Stimulated activated CD4-positive, alpha-beta T cell treated with anti-CD3 and anti-CD28 coated beads, Interleukin-15, amount 100 ng/mL, for 24 hours (primary cell): ENCODE measurements at places on chromosomes 7 and 10.

- DNase-seq = no peak
Measured at GRCh38 chr7:33825644-33826043, 79.7 kb upstream of the BMPER start.

DNA sequence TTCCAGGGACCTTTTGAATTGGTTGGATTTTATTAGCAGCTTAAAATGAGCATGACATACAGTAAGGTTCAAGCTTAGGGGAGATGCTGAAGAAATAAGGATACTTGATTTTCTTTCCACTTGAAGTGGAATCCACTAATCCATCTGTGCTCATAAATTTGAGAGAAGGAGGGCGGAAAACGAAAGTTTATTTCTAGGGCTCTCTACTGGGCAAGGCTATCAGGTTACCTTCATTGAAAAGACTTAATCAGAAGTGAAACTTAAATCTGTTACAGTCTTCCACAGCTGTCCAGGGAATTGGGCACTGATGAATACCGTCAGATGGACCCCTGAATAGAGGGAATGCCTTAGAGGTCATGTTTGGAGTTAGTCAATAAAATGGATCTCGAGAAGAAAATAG lies 21.8 kb downstream of the AUTS2 start:
- DNase-seq = no peak

- no peak for DNase-seq
Measured at GRCh38 chr10:122504610-122504950, 43.2 kb downstream of the HTRA1 start.

DNA sequence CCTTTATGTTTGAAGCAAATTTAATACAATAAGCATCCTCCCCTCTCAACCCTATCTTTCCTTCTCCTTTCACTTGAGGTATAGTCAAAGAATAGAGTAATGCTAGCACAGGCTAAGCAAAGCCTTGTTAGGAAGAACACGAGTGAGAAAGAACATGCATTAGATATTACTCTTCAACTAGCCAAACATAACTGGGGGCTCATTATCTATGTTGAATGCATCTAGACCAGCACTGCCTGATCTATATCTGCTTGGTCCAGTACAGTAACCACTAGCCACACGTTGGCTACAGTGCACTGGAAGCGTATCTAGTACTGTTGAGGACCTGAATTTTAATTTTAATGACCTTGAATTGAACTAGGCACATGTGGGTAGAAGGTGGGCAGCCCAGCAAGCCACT lies 21.0 kb downstream of the SFMBT2 start:
- DNase-seq = no peak
